ENCODE measurements at places on chromosomes 16 and 17. TPM values are rescaled to one million over a fixed set of nuclear protein-coding genes. Genes with fewer than 3 reads are reported as not detected.

The FBXW10 gene
- polyA plus RNA-seq = not detected

The CTRL gene
- polyA plus RNA-seq = 2.9 TPM

The EPN3 gene
- not detected for polyA plus RNA-seq

The SGSM2 gene
- polyA plus RNA-seq = 8.0 TPM

The PIMREG gene
- polyA plus RNA-seq = 0.38 TPM

The G6PC1 gene
- polyA plus RNA-seq = not detected

DNA sequence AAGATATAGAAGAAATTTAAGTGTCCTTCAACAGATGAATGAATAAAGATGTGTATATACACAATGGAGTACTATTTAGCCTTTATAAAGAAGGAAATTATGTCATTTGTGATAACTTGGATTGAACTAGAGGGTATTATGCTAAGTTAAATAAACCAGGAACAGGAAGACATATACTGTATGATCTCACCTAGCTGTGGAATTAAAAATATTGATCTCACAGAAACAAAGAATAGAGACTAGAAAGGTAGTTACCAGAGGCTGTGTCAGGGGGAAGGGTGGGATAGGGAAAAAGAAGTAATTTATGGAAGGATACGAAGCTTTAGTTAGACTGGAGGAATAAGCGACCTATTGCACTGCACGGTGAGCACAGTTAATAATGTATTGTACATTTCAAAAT is 5.4 kb upstream of the ZNF267 start:
- no peak overlapping the region for H3K27ac ChIP-seq
- H3K4me3 ChIP-seq = no peak overlapping the region
- no peaks in the 10 kb centered on the region for H3K27me3 ChIP-seq
